H7 (cell line): ENCODE measurements at places on chromosomes 11 and 22.

DNA sequence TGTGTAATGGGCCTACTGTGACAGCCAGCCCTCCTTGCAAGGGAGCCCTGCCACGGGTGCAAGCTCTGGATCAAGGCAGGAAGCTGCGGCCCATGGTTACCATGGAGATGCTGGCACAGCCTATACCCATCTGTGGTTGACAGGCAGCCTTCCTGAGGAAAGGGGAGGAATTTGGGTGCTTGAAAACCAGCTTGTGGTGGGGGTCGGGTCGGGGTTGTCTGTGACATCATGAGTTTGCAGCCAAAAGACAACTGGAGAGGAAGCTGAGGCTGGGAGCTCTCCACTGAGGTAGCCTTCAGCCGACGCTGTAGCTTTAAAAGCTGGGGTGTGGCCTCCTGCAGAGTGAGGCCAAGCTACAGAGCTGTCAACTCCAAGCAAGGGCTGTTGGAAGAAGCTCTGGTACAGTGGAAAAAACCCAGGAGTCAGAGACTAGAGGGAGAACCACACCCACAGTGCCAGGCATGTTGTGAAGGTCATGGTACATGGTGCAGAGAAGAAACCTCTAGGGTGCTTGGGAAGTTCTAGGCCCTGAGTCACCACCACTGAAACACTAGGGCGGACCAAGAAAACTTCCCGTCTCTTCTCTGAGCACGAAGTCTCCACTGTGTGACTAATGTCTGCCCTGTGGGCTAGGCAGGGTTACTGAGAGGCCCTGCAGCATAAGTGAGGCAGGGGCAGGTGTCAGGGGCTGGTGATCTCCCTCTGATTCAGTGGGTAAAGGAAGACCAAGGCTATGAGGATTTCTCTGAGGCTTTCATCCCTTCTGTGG, 10.8 kb upstream of the LDHA start:
- peak; percentile 25 for DNase-seq

DNA sequence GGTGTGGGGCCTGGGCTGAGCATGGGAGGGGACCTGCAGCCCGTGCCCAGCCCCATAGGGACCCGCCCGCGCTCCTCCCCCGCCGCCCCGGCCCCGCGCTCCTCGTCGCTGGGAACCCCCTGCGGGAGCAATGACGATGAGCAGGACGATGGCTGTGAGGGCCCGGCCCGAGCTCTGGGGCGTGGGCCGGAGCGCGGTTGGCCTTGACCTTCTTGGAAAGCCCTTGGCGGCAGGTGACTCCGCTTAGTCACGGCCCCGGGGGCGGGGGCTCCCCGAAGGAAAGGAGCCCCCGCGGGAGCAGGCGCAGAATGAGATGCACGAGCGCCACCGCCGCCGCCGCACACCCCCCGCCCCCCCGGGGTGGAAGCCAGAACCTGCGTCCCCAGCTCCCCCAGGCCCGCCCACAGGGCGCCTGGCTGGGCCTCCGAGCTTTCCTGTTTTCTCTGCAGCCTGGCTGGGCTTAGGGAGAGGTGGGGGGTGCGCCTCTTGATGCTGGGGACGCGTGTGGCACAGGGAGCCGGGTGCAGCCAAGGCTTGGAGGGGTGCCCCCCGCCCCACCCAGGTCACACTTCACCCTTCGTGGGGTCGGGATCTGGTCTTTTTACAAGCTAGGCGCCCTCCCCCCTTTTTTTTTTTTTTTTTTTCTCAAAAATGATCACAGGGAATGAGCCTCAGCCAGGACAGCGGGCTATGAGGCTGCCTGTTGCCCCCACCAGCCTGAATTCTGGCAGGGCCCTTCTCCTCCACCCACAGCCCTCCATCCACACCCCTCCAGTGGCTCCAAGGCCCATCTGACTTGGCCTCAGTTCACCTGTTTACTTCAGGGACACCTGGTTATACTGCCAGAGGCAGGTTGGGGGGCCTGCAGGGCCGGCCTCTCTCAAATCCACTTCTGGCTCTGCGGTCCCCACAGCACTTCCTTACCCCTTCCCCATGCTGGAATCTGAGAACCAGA, 17.9 kb downstream of the CRELD2 start:
- DNase-seq, result peak; percentile 94

DNA sequence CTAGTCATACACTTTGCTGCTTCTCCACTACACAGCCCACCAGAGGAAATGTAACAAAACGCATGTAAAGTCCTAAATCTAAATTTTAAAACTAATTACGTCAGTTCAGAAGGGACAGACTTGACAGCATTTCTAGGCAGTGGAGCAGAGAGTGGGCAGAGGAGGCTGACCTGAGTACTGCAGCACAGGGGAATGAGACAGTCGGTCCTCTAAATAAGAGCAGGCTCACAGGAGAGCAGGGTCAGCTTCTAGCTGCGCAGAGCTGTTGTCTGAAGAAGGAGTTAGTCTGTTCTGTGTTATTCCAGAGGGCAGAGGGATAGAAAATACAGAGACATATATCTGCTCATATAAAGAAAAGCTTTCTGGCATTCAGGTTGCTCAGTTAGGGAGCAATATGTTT, 40.3 kb downstream of the JHY start:
- DNase-seq, result no peak

DNA sequence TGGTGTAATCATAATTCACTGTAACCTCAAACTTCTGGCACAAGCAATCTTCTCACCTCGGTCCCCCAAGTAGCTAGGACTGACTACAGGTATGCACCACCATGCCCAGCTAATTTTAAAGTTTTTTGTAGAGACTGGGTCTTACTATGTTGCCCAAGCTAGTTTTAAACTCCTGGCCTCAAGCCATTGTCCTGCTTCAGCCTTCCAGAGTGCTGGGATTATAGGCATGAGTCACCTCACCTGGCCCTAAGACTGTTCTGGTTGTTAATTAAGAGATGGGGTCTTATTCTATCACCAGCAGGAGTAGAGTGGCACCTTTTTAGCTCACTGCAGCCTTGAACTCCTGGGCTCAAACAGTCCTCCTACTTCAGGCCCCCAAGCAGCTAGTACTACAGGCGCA, 52.0 kb upstream of the DEPDC7 start:
- no peak for DNase-seq

- no peak for DNase-seq
Observed at GRCh38 chr11:86444981-86445380, 70.3 kb downstream of the CCDC81 start.

- DNase-seq, result no peak
Observed at GRCh38 chr11:123176785-123177184, 18.3 kb downstream of the CLMP start.

GRCh38 chr11:109963101-109963500, 130.1 kb upstream of the ZC3H12C start:
- no peak for DNase-seq

DNA sequence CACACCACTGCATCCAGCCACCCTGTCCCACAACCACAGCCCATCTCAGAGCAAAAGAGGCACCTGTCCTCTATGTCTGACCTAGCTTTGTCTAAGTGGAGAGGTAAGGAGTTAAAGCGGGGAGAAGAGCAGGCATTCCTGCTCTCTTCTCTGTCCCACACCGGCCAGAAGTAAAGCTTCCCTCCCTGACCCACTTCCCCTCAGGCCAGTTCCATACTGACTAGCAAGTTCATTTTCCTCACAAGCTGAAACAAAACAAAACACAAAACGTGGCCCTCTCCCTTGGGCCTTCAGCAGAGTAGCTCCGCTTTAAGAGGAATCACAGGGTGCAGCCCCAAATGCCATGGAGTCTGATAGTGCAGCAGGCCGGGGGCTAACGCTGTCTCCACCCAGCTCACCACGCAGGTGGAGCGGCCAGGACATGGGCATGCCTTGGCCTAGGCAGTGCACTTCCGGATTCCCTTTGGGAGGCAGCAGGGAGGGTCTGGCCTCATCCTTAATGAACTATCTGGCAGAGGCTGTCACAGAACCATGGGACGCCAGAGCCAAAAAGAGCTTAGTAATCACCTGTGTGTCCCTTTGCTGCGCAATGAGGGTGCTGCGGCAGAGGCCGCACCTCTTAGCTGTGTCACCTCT, 34.0 kb downstream of the FLI1 start:
- no peak for DNase-seq

DNA sequence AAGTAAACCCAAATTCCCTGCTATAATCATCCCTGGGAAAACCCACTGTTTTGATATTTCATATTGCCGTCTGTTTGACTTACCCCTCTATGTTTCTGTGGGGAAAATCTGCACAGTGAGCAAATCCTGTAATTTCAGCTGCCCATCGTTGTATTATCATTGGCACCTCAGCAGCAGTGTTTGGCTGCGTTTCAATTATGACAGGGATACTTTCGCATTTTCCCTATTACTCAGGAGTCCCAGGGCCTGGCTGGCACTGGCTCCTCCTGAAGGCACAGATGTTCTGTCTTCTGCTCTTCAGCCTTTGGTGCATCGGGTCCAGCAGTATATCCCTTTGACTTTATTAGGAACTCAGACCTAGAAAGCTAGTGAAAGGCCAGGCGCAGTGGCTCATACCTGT, 12.2 kb upstream of the MMP12 start:
- DNase-seq, result no peak

- DNase-seq, result peak; percentile 87
Observed at GRCh38 chr22:24950272-24950902, 2.1 kb upstream of the KIAA1671 start.

DNA sequence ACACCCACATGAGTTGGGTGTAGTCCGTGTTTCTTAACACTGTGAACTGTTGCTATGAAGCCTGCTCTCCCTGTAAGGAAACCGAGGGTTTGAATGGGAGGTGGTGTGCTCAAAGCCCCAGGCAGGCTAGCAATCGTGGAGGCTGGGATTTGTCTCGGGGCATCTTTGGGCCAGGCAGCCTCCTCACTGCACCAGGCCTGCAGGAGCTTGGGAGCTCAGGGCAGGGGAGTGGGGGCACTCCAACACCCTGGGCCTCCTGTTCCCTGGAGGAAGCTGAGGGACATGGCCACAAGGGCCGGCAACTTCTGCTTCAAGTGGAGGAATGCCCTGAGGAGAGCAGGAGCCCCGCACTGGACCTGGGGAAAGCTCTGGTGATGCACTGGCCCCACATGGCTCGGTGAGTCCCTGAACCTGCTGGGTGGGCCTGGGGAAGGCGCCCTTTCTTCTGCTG, 164.7 kb upstream of the B3GAT1 start:
- DNase-seq, result no peak

- DNase-seq, result no peak
Observed at GRCh38 chr11:134118006-134118405, 49.1 kb downstream of the JAM3 start.

DNA sequence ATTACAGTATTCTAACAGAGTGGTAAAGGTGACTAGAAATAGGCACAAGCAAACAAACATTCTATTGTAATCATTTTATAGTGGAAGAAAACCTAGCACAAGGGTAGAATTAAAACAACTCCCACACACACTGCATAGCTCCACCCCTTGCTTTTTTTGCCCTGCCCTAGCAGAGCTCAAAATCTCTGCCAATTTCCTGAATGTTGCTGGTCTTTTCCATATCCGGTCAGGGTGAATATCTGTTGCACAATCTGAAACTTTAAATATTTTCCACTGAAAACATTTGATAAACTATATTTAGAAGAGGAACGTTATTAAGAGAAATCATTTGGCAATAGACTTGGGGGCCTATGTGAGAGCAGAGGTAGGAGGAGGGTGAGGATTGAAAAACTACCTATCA, 2.7 kb downstream of the SPA17 start:
- no peak for DNase-seq

- no peak for DNase-seq
Observed at GRCh38 chr11:103696123-103696522, 340.3 kb upstream of the DDI1 start.

DNA sequence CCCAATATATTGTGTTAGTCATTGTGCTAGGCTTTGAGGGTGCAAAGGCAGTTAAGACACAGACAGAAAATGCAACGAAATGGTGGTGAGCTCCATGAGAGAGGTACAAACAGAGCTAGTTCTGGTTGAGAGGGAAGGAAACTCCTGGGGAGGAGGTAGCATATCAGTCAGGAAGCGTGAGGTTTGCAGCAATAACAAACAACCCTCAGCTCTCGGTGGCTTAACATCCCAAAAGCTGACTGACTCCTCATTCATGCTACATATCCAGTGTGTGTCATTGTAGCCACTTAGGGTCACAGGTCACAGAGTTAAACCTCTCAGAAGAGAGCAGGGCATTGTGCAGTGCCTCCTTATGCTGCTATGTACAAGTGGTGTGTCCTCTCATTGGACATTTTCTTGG, 1.7 kb upstream of the ST14 start:
- DNase-seq, result no peak

DNA sequence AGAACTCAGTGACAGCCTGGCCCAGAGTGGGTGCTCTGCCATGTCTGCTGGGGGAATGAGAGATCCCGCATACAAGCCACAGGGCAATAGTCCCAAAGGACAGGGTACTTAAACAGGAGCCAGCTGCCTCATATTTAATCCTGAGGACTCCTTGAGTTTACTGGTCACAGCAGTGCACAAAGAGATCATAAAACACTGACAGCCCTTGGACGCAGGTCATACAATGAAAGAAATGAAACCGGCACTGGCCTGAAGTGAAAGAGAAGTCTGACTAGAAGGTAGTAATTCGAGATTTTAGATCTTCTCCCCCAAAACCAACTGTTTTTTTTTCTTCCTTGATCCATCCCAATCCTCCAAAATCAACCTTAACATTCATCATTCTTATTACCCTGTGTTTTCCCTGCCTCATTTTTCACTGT, 299.8 kb upstream of the SYN3 start:
- no peak for DNase-seq

GRCh38 chr11:134356656-134357544, 25.1 kb downstream of the GLB1L2 start:
- no peak for DNase-seq

DNA sequence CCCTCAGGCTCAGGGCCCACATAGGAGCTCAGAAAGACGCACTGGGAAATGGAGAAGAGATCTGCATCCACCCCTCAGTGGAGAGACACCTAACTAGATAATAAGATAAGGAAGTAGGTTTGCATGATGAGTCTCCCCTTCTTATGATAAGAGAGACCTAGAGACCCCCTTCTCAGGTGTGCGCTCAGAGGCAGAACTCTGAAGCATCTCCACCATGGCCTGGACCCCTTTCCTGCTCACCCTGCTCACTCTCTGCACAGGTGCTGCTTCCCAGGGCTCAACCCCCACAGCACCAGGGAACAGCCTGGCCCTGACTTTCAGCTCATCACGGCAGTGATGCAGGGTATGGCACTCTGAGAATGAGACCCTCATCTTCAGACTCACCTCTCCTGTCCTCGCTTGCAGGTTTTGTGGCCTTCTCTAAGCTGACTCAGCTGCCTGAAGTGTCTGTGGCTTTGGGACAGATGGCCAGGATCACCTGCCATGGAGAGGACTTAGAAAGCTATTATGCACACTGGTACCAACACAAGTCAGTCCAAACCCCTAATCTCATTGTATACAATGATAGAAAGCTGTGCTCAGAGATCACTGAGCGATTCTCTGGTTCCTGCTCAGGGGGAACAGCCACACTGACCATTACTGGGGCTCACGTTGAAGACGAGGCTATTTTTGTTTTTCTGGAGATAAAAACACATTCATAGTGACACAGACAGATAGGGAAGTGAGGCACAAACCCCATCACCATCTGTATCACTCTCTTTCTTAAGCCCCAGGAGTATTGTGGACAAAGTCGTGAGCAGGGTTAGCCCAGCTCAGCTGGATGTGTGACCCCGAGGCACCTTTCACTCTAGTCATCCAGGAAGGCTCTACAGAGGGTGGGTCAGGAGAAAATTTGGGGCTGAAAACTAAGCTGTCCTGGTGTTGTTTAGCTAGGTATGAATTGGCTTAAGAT, 29.7 kb upstream of the IGLL5 start:
- DNase-seq, result no peak

- DNase-seq, result no peak
Observed at GRCh38 chr22:40648386-40648785, 11.9 kb upstream of the MRTFA start.

- DNase-seq, result peak; percentile 64
Observed at GRCh38 chr22:19214078-19214473, 35.5 kb upstream of the SLC25A1 start.

GRCh38 chr11:73114110-73114834, 27.8 kb downstream of the FCHSD2 start:
- DNase-seq, result no peak

- no peak for DNase-seq
Observed at GRCh38 chr22:50445880-50446707, 28.7 kb downstream of the SBF1 start.
